Stimulated activated CD4-positive, alpha-beta T cell treated with anti-CD3 and anti-CD28 coated beads, Interleukin-12 subunit alpha, Interleukin-12 subunit beta, amount 100 ng/mL, for 4 hours (primary cell): ENCODE measurements at places on chromosomes 1 and 21.

DNA sequence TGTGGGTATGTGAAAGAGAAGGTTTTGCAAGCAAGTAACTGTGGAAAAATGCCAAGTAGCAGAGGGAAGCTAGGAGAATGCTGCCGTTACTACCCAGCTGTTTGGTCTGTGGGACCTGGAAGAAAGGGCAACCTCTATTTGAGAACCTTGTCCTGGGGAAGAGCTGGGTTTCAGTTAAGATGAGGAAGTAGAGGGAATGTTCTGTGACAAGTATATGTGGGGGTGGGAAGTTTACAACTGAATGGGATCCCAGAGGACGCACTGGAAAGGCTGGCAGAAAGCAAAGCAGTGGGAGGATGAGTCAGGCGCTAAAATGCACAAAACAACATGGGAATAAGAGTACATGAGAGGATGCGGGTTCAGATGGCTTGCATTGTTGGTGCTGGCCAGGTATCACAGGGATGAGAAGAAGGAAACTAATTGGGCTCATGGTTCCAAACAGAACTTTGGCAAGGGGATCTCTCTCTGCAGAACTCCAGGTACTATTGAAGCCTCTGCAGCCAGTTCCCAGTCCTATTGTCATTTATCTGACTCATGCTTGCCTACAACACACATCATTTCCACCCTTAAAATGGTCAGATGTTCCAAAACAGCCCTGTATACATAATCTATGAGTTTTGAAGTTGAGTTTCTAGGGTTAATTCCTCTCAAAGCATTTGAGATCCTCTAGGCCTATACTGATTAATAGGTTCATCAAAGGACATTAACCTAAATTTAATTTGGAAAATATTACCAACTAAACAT, 88.5 kb upstream of the VAV3 start:
- no peak for DNase-seq

DNA sequence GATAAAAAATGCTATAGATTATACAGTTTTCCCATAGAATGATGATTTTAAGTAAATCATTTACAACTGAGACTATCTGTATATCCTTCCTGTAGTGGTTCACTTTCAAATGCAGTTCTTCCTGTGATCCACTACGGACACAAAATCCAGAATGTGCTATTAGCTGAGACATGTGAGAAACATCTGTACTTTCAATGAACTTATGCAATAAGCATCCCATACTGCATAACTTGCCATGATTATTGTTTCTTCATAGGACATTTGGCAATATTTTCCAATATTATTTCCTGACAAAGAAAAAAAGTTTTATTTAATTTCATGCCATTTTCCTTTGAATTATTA, 83.5 kb upstream of the PRDX6 start:
- DNase-seq, result no peak

- DNase-seq, result no peak
Measured at GRCh38 chr1:36383240-36383639, 2.5 kb downstream of the STK40 start.

GRCh38 chr1:159953536-159954515, at the start of gene SLAMF9:
Gene SLAMF9, minus strand, starts transcription at chr1:159954237. Its CDS starts 100 bp downstream, at chr1:159954137.
- no peak for DNase-seq

- DNase-seq, result no peak
Measured at GRCh38 chr1:27596986-27597385, 7.0 kb downstream of the AHDC1 start.

DNA sequence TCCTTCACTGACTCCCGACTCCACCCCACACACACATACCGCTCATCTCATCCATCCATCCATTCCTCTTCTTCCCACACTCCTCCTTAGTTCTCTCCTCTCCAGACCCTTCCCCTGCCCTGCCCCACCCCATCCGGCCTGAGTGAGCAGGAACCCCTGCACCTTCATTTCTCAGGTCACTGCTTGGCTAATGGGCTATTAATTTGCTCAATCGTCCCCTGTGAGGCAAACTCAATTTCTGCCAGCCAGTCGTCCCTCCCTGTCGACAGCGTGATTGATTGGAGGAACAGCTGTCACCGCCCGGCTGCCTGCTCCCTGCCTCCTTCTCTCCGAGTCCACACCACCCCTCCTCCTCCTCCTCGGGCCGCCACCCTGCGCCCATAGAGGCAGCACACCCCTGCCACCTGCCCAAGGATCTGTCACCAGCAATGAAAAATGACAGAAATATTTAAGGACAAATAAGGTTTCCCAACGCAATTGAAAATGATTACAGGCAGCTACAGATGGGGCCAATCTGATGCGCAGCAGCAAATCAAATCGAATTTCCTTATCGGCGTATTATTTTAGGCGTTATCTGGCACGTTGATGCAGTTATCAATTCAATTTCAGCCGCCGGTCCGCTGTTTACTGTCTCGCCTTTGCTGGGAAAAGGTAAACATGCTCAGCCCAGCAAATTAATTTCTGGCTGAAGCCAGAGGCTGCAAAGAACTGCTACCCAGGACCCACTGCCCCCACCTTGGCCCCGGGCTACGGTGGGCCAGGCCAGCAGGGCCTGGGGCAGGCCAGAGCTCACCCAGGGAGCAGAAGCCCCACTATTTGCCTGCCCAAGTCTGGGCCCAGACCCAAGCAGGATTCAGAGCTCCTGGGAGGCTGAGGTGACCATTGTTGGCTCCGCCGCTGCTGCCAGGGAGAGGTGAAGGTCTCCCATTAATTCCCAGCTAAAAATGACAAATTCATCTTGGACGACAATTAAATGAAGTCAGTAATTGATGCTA, 71.3 kb downstream of the TMEM53 start:
- DNase-seq, result no peak

DNA sequence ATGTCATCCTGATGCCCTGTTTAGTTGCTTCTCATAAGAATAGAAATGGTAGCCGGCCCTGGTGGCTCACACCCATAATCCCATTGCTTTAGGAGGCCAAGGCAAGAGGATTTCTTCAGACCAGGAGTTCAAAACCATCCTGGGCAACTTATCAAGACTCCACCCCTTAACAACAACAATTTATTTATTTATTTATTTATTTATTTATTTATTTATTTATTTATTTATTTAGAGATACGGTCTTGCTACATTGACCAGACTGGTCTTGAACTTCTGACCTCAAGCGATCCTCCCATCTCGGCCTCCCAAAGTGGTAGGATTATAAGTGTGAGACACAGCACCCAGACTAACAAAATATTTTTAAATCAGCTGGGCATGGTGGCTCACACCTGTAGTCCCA, 4.0 kb downstream of the MT1HL1 start:
- no peak for DNase-seq

- DNase-seq, result no peak
Measured at GRCh38 chr1:198167436-198167934, 10.7 kb downstream of the NEK7 start.

DNA sequence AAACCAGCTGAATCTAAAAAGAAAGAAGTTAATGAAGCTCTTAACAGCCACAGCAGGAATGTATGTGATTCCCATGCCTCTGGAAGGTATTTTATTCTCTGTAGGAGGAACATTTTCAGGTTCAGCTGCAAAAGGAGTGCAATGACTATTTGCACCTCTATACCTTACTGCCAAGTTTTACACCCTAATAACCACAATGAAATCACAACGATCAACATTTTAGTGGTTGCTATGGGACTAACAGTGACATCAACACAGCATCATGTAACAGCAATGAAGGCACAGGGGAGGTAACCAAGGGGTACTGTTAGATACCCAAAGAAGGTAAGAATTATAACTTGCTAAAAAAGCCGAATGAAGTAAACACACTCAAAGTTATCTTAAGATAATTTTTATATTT, 116.3 kb upstream of the HP1BP3 start:
- no peak for DNase-seq

DNA sequence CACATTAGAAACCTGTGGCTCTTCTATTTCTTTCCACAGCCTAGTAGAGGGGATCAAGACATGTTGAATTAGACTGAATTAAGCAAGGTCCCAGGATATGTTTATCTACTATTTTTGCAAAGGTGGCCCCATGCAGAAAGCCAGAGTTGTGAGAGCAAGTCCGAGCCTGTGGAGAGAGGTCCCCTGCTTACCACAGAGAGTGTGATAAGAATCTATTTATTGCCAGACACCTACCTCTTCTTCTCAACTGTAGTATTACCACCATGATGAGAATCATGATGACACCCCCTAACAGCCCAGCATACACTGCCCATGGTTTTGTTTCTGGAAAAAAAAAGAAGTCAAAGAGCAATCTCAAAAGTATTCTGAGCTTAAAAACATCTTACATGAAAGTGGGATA, 23.0 kb downstream of the SLAMF1 start:
- no peak for DNase-seq

GRCh38 chr1:40923511-40924020, 55.9 kb upstream of the CTPS1 start:
- DNase-seq, result no peak

DNA sequence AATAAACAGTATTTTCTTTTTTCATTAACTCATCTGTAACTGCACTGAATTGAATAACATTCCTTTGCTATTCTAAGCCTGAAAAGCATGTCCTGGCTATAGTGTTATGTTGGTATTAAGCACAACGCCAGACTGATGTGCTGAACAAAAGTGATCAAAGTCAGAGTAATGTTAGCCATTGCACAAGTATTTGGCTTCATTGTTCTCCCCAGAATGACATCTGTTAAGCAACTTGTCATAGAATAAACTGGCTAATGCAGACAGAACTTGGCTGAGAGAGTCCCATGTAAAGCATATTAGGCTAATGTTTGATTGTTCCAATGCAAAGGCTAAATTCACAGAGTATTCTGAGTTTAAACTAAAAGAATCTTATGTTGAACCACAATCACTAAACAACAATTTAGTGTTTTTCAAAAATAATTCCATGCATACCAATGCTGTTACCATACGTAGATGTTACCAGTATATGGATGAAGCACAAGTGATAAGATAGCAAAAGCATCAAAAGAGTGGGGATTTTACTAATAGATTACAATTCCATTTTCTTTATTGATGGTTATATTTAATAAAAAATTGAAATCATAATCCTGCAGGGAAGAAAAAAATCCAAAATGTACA, 235.3 kb upstream of the DMRTA2 start:
- DNase-seq, result no peak

DNA sequence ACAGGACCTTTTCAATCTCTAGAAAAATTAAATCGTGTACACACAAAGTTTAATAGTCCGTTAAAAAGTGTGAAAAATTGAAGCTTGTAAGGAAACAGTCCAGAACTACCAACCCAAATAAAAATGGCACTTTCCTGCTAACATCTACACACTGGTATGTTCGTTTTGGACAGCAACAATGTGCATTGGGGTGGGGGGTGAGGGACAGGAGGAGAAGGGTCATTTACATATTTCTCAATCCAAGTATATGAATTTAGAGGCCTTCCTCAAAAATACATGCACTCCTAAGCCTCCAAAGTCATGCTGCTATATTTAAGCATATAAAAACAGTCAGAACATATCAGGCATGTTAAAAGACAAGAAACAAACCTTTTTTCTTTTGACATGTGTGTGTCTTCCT, 2.5 kb downstream of the PPP1R15B start:
- DNase-seq, result no peak

DNA sequence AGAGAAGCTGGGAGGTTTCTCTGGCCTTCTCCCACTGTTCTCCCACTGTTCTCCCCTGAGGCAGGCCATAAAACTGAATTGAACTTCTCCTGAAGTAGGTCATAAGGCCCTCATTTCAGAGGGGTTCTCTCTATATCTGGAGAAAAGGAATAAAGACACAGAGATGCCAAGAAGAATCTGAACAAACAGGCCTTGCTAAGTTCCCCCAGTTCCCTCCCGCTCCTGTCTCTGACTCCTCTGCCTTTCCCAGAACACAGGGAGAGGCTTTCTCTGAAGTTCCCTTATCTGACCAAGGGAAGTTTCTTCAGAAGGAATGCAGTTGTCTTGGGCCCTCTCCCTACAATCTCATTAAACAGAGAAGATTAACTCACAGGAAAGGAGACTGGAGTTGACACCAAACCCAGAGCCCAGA, 83.4 kb downstream of the SLC16A1 start:
- no peak for DNase-seq

DNA sequence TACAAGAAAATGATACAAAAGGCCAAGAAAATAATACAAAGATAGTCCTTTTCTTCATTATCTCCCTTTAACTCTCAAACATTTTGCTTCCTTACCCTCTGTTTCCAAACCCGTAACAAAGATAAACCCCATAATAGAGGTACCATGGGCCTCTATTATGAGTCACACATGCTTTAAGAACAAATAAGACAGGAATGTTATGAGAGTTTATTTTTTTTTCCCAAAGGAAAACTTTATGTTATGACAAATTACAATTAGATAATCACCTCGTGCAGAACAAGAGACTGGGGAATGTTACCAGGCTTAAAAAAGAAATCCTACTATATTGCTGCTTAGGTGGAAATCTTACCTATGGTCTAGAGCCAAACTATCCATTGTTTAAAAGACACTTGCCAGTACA, 272.0 kb downstream of the BRINP3 start:
- no peak for DNase-seq

GRCh38 chr1:218553197-218553596, 208.1 kb downstream of the TGFB2 start:
- no peak for DNase-seq

- DNase-seq, result no peak
Measured at GRCh38 chr1:245870698-245871097, 636.4 kb downstream of the SMYD3 start.

GRCh38 chr1:168054117-168054516, 82.6 kb downstream of the GPR161 start:
- no peak for DNase-seq

- no peak for DNase-seq
Measured at GRCh38 chr1:185104083-185104482, 52.7 kb downstream of the TRMT1L start.

DNA sequence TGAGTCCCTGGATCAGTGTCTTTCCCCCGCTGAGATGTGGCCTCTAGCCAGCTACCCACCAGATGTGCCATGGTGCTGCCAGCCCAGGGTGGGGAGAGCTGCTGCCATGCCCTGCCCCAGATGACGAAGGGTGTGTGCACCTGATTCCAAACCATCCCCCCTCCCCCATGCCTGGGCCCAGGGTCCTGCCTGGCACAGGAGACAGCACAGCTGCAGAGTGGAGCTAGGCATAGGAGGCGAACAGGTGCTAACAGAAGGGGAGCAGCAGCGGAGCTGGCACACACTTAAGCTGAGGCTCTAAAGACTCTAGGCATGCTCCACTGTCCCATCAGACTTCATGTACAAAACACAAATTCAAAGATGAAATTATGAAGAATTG, 9.0 kb upstream of the LDLRAP1 start:
- DNase-seq, result no peak

- DNase-seq, result no peak
Measured at GRCh38 chr21:40546647-40547046, 300.3 kb downstream of the DSCAM start.

DNA sequence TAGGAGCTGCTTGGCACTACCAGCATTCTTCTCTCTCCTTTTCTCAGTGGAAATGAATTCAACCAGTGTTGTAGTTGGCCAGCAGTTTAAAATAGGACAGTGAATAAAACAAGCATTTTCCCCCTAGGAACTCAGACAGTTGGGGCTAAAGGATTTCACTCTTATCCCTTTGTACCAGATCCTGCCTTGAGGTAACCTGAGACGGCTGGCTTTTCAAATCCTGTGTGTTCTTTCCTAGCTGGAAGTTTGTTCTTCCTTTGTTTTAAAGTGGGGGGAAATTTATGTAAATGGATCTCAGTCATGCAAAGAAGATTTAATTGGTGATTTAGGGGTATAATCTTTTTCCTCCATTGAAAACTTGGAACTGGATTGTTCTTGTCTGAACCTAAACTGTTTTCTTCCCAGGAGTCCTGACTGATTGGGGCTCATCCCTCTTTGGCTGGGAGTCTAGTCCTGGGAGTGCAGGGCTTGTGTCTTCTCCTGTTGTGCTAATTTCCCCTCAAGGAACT, 23.3 kb downstream of the ZP4 start:
- no peak for DNase-seq
